Stimulated activated CD4-positive, alpha-beta T cell treated with anti-CD3 and anti-CD28 coated beads, Interleukin-15, amount 100 ng/mL, for 1 hour (primary cell): ENCODE measurements at places on chromosomes 13 and 19.

DNA sequence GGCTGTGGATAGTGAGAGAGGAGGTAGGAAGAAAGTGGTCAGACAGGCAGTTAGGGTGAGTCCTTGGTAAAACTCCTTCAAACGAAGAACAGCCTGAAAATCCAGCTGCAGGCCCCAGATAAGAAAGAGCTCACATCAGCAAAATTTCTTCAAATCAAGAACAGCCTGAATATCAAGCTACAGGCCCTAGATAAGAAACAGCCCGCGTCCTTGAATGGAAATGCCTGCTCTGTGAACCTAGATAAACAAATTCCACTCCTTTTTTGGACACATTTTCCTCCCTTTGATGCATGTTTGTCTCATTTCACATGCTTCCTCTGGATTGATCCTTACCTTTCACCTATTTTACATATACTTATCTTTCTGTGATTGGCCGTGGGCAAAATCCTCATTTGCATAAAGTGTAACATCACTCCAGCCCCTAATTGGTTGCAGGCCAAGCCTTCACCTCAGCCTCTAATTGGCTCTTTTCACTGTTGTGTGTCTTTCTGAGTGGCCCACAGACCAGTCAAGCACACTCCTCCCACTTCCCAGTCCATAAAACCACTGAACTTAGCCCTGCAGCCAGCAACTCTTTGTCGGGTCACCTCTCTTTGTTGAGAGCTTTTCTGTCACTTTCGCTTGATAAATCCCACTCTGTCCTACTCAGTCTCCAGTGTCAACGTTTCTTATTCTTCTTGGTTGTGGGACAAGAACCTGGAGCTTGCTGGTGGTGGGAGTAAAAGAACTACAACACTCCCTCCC, 6.0 kb upstream of the SULT2A1 start:
- DNase-seq, result no peak

GRCh38 chr13:106507560-106508274, 27.7 kb downstream of the EFNB2 start:
- DNase-seq, result no peak

DNA sequence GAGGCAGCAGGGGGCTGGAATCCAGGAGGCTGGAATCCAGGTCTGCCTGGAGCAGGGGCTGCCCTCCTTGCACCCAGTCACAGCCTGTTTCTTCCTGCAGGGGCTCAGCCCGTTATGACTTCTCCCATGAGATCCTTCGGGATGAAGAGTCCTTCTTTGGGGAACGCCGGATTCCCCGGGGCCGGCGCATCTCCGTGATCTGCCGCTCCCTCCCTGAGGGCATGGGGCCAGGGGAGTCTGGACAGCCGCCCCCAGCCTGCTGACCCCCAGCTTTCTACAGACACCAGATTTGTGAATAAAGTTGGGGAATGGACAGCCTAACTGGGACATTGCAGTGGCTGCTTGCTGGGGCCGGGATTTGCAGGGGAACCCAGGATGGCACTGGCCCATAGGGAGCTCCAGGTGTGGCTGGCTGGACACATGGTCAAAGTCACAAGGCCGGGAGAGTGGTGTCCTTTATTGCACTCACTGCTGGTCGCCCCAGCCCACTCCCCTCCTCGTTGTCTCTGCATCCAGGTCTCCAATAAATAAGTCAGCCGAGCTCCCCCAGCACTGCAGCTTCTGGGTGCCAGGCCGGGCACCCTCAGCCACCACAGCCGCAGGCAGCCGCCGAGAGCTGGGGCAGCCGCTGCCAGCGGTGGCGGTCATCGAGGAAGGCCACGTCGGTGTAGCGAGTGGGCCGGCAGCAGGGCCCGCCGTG, 872 bp downstream of the PSPN start:
- no peak for DNase-seq

DNA sequence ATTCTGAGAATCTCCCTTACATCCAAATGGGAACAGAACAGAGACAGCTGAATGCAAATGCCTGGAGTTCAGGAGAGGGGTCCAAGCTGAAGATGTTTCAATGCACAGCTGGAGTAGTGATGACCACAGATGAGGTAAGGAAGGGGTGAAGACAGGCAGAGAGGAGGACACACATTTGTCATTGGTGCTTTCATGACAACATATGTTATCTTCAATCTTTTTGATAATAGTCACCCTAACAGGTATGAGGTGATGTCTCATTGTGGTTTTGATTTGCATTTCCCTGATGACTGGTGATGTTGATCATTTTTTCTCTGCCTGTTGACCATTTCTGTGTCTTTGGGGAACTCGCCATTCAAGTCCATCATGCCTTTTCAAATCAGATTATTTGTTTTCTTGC, 19.2 kb downstream of the SIGLEC7 start:
- DNase-seq, result no peak

DNA sequence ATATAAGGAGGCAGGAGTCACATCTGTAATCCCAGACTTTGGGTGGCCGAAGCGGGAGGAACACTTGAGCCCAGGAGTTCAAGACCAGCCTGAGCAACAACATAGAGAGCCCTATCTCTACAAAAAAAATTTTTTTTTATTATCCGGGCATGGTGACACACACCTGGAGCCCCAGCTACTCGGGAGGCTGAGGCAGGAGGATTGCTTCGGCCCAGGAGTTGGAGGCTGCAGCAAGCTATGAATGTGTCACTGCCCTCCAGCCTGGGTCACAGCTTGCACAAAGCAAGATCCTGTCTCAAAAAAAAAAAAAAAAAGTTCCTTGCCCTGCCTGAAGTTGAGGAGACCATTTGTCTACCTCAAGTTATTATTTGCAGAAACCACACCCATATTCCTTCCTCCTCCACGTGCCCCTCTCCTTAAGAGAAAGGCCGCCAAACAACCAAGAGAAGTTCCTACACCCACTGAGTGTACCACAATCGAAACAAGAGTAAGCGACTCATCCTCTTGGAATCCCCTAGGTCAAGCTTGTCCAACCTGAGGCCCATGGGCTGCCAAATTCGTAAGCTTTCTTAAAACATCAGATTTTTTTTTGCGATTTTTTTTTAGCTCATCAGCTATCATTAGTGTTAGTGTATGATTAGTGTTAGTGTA, 2.2 kb downstream of the ABCC4 start:
- no peak for DNase-seq

GRCh38 chr13:87671031-87671752, at the start of gene SLITRK5:
SLITRK5 (plus strand) TSS chr13:87671371; CDS start chr13:87675389, 4,018 bp downstream.
- peak; percentile 56 for DNase-seq

DNA sequence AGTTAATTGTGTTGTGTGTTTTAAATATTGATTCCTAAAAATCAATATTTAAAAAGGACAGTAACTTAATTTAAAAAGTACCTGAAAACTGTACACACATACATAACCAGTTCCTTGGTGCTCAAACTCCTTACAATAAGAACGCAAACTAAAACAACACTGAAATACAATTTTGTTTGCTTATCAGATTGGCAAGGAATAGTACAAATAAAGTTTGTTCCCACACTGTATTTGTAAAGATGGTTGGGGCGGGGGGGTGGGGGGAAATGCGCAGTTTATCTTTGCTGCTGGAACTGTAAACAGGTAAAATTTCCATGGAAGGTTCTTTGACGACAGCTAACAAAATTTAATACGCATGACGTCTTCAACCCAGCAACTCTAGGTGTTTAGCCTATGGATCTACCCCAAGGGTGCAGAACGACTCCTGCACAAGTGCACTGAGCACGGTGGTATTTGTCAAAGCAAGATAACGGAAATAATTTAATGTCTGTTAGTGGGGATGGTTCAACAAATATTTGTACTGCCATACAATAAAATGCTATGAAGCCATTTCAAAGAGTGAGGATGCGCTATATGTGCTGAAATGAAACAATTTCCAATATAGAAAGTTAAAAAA, 96.5 kb downstream of the ING1 start:
- DNase-seq, result no peak

DNA sequence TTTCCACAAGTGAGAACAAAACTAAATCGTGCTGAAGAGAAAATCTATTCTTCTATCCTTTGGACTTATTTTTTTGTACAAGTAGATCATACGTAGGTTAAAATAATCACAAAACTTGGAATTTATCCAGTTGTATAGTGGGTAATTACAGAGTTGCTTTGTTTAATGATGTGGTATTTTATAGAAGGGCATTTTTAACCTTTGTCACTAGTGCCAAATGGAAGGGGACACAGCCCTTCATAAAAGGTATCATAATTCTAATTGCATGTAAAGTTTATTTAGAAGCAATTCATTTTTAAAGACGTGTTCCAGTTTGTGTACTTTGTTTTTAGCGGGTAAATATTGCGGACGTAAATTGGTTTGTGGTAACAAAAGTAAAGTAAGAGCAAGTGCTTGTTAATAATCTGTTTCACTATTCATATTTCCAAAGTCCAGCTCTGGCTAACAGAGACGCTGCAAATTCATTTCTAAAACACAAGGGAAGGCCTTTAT, 99.5 kb downstream of the ERCC5 start:
- DNase-seq, result no peak

GRCh38 chr13:75770592-75771011, 134.5 kb downstream of the LMO7 start:
- no peak for DNase-seq

GRCh38 chr19:29807178-29807577, 4.6 kb upstream of the CCNE1 start:
- no peak for DNase-seq

DNA sequence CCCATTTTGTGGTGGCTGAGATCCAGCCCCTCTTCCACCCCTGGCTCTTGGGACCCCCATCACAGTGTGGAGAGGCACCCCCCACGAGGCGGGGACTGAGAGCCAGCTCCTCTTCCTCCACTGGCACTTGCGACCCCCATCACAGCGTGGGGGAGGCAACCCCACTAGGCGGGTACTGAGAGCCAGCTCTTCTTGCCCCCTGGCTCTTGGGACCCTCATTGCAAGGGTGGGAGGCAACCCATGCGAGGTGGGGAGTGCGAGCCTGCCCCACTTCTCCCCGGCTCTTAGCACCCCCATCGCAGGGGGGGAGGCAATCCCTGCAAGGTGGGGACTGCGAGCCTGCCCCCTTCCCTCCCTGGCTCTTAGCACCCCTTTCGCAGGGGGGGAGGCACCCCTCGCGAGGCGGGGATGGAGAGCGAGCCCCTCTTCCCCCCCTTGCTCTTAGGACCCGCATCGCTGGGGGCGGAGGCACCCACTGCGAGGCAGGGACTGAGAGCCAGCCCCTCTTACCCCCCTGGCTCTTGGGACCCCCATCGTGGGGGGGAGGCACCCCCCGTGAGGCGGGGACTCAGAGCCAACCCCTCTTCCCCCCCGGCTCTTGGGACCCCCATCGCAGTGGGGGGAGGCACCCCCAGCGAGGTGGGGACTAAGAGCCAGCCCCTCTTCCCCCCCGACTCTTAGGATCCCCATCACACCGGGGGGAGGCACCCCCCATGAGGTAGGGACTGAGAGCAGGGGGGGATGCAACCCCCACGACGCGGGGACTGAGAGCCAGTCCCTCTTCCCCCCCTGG, 364.6 kb upstream of the SPRY2 start:
- DNase-seq, result no peak

- no peak for DNase-seq
Observed at GRCh38 chr19:40590464-40591265, 10.5 kb upstream of the LTBP4 start.

DNA sequence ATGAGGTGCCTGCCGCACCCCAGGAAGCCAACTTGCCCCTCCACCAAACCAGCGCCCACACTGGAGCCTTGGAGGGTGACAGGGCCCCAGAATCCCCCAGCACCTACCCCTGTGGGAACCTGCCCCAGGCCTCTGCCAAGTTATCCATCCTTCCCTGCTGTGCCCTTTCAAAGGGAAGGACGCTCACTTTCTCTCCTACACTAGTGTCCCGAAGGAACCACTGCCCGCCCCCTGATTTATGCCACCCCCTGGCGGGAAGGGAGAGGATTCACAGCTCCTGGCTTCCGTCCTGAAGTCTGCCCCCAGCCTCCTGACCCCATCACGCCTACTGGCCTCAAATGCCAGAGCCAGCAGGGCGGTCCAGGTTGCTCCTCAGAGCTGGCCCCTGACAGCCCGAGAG, 1.4 kb downstream of the EVI5L start:
- DNase-seq, result no peak

DNA sequence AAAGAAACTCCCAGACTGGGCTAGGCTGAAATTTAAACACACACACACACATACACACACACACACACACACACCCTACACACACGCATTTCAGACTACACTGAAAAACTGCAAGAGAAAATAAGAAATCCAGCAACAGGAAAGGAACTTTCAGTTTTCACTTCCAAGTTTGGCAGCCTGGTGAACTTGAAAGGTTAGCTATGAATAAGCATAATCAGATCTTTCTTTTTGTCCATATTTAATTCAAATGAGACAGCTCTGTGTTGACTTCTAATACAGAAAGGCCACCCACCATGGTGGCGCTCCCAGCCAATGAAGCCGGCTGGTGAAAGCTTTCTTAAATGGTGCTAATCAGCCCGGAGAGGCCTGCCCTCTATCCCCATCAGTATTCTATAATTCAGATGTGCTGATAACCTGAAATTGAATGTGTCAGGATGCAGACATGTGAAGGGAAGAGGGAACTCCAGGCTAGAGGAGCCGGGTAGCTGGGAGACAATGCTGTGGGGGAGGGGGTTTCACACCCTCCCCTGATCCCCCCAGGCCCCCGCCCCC, 108.3 kb upstream of the ZNF536 start:
- no peak for DNase-seq

DNA sequence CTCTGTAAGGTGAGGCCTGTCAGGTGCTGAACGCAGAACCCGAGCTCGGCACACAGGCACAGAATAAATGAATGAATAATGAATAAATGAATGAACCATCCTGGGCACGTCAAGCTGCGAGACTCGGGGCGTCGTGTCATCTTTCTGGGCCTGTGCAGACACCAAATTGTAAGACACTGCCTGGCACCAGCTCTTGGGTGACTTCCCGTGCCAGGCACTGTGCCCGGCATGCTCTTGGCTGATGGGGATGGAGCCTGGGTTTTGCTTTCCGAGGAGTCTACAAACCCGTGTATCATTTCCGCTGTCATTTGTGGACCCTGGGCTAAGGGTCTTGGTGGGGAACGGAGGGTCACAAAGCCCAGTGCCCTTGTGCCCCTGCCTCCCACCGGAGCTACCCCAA, 43.9 kb downstream of the CELF5 start:
- DNase-seq, result no peak

GRCh38 chr13:69199664-69200063, 908.0 kb upstream of the ATXN8OS start:
- no peak for DNase-seq

- DNase-seq, result no peak
Observed at GRCh38 chr13:82344867-82345266, 1537.4 kb downstream of the SLITRK1 start.

DNA sequence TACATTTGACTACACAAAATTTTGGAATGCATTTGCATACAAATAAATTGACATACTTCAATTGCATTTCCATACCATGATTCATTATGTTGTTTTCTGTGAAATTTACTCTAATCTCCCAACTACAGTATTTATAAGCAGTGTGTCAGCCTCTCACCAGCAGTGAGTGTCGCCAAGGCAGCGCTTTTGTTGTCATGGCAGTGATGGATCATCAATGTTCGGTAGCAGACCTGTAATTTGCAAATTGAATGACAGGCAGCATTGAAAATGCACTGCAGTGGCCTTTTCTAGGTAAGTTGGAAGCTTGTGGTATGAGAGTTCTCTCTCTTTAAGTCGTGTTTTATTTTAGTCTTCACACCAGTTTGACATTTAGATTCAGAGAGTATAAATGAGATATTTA, 534.1 kb downstream of the PCDH17 start:
- no peak for DNase-seq

GRCh38 chr19:41018736-41019290, 27.7 kb downstream of the CYP2B6 start:
- DNase-seq, result no peak

GRCh38 chr13:96020155-96020575, 33.0 kb downstream of the UGGT2 start:
- DNase-seq, result no peak
